T-cell (primary cell): ENCODE measurements at places on chromosomes 2 and 18. TPM values are rescaled to one million over a fixed set of nuclear protein-coding genes. Genes with fewer than 3 reads are reported as not detected.

Gene MGAT4A
- 220 TPM for total RNA-seq

Gene SP100
- total RNA-seq: 188 TPM

Gene SPATA3
- total RNA-seq: not detected

Gene MYO3B
- total RNA-seq: not detected

Gene SMYD1
- total RNA-seq: not detected

Gene SNX17
- total RNA-seq: 126 TPM

Gene PROKR1
- not detected for total RNA-seq

Gene TM4SF20
- not detected for total RNA-seq

Gene ODC1
- 53.3 TPM for total RNA-seq

Gene MRPS9
- 19.5 TPM for total RNA-seq

Gene PIEZO2
- 0.13 TPM for total RNA-seq

Gene ZAP70
- total RNA-seq: 449 TPM

Gene XIRP2
- not detected for total RNA-seq

Gene PHLPP1
- total RNA-seq: 7.6 TPM

Gene KCNG3
- not detected for total RNA-seq

Gene RAB6C
- not detected for total RNA-seq

Gene AKAIN1
- total RNA-seq: not detected
